Spleen (tissue), 13 donors: ENCODE measurements at places on chromosomes 7 and 10. TPM values are rescaled to one million over a fixed set of nuclear protein-coding genes. Genes with fewer than 3 reads are reported as not detected.

- peak; percentile 92 for DNase-seq
Observed at GRCh38 chr10:101693978-101694673, 844 bp downstream of the FBXW4 start.

GRCh38 chr7:77498659-77499379 is 38.3 kb upstream of the PTPN12 start:
- DNase-seq, result no peak

DNA sequence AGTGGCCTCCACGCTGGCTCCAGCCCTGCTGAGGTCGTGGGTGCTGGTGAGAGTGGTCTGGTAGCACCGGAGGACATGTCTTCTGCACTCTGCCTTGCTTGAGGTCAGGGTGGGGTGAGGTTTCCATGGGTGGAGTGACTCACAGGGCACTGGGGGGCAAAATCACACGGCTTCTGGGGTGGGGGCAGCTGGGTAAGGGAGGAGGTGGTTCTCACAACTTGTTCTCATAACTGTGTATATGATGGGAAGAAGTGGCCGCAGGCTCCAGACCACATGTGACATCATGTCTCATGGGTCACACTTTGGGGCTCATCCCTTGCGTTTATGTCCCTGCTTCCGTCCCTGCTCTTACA is 884 bp upstream of the PRF1 start:
- peak; percentile 83 for DNase-seq

GRCh38 chr7:82549616-82550285 is 106.2 kb upstream of the CACNA2D1 start:
- DNase-seq, result no peak

- DNase-seq, result peak; percentile 62
Observed at GRCh38 chr10:129369566-129369965, 97.5 kb upstream of the MGMT start.

Gene KCNH2
- 2.2 TPM for total RNA-seq

Gene LIPM
- total RNA-seq, result not detected

Gene KNDC1
- total RNA-seq, result 3.0 TPM
